ENCODE measurements at places on chromosomes 3 and 15.

DNA sequence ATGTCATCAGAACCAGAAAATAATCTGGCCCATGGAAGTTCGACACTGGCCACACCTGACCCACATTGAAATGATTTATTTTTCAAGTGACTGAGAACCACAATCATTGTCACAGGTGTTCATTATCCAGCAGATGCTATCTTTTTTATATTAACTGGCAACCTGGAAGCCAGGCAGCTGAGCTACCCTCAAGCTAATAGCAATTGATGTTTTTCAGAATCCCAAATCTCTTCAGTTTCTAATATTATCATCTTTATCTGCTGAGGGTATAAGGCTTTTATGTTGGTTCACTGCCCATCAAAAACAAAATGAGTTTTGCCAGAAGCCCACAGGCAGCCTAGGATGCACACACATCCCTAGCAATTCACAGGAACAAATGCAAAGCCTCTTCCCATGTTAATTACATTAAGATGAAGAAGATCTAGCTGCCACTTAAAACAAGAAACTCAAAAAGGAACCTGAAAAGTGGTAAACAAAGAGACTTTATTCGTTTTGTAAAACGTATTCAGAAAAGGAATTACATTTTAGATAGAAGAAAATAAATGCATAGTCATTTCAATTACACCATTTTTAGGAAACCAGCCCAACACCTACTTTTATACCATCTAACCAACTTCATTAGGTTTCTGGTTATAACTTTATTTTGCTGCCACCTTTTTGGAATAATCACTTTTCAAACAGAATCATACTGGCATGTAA, 40.9 kb upstream of the STRIT1 start:
- no peak for DNase-seq

- no peak for DNase-seq
These were observed 8.3 kb upstream of the PGPEP1L start for GRCh38 chr15:99015698-99016568.

- no peak for DNase-seq
These were observed 19.1 kb downstream of the ZDHHC19 start for GRCh38 chr3:196192036-196192523.

DNA sequence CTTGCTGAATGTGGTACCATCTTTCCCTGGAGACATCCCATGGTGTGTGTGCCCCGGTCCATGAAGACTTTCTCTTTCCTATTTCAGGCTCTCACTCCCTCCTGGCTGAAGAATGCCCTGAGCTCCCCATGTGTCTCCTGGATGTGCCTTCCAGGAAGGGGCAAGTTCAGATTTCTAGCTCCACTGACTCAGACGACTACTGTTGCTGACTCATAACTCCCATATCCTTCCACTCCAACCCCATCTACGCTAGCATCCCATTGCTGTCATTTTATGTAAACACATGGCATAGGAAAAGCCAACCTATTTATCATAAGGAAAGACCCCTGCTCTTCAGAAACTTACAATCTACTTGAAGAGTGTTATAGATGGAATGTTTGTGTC, 95.0 kb downstream of the ADCY5 start:
- no peak for DNase-seq

GRCh38 chr3:52874160-52874701, 23.1 kb downstream of the STIMATE start:
- DNase-seq: no peak

GRCh38 chr3:73786321-73786807, 161.6 kb upstream of the PDZRN3 start:
- DNase-seq: no peak

DNA sequence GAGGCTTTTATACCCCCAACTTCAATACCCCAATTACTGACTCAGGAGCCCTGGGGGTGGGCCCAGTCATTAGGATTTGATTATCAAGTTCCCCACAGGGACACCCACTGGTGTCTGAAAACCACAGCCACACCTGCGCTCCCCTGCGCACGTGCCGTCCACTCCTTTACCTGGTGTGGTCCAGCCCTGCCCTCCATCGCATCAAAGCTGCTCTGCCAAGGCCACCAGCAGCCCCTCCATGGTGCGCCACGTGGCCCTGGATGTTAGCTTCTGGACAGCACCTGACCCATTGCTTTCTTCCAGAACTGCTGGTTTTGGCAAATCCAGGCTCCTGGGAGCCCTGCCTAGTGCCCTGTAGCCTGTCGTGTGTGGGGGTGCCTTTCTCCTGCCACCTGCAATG, 136.3 kb downstream of the NSMCE3 start:
- no peak for DNase-seq

DNA sequence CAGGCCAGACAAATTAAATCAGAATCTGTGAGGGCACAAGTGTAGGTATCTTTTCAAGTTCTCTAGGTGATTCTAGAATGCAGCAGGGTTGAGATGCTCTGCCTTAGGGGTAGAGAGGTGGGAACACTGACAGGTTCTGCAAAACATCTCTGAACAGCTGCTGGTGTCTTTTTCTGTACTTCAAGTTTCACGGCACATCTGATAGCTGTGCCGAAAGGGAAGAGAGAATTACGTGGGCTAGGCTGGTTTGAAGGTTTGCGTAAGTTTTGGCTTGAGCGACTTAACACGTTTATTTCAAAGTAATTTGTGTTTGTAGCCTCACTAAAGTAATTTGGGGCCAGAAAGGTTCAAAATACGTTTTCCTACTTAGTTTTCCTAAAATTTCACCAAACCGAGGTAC, 22.5 kb downstream of the PXK start:
- DNase-seq: no peak

DNA sequence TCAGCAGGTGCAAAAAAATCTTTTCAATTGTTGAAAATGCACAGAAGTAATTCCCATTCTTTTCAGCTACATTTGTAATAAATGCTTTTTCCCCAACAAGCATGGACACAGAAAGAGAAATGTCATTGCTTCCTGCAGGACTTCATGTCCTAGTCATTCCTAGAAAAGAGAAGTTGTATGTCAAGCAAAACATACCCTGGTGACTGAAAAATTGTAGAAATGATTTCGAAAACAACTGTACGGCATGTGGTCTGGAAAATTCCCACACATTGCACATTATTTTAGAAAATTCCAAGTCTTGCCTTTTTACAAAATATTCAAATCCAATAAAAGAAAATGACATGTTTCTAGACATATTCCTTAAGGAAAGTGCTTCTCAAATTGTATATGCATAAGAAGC, 50.4 kb upstream of the ALCAM start:
- DNase-seq: no peak

DNA sequence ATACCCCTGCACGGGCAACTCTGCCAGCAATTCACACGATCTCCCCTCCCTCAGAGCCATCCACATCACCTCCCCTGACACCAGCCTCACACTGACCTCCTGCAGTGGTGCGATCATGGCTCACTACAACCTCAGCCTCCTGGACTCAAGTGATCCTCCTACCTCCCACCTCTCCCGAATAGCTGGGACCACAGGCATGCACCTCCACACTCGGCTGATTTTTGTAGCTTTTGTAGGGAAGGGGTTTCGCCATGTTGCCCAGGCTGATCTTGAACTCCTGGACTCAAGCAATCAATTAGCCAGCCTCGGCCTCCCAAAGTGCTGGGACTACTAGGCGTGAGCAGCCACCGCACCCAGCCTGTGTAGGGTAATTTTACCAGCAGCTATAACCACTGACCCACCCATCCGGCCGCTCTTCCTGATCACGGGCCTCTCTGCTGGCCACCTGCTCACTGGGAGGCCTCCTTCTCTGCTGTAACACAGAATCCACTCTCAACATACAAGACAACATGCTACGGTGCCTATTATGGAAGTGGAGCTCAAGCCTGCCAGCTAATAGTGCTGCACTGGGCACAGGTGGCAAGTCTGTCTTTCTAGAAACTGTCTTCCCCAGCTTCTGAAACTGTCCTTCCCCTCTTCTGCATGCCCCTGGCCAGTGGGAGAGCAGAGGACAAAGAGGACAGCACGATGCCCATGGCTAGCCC, 4.6 kb downstream of the GP9 start:
- no peak for DNase-seq
